Activated CD8-positive, alpha-beta memory T cell treated with anti-CD3 and anti-CD28 coated beads for 24 hours (primary cell): ENCODE measurements at places on chromosomes 16 and 17.

- DNase-seq: no peak
Observed at GRCh38 chr16:89993971-89994370, 25.3 kb downstream of the DBNDD1 start.

- no peak for DNase-seq
Observed at GRCh38 chr17:27413315-27413714, 42.9 kb upstream of the KSR1 start.

DNA sequence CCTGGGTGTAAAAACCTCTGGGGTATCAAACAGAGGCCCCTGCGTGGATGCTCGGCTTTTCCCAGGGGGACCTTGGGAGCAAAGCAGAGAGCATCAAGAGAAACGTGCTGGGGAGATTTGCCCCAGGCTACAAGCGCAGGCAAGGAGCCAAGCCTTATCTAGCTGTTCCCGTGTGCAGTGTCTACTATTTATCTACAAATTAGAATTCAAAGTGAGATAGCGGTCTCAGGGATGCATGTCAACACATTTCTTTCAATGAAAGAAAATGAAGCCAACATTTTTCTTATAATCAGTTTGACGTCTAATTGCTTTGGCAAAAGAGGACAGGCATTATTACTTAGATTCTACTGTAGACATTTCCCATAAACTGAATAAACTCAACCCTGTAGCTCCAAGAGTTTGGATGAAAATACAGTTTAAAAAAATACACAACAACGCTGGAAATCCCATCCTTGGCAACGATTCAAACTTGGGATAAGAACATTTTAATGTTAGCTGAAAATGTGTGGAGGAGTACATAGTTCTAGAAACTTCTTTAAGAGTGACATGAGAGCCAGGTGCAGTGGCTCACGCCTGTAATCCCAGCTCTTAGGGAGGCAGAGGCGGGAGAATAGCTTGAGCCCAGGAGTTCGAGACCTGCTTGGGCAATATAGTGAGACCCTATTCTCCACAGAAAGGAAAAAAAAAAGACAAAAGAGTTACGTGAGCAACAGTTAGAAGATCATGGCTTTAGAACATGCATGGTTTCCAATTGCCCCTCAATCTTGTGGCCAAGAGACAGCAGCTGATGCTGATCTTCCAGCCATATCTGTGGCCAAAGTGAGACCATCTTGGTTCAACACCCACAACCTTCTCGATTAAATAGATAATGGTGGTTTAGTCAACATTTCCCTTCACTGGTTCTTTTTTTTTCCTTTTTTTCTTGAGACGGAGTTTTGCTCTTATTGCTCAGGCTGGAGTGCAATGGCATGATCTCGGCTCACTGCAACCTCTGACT lies 7.2 kb downstream of the SPNS3 start:
- DNase-seq: no peak

GRCh38 chr16:23629516-23629915 lies 11.6 kb downstream of the PALB2 start:
- no peak for DNase-seq

DNA sequence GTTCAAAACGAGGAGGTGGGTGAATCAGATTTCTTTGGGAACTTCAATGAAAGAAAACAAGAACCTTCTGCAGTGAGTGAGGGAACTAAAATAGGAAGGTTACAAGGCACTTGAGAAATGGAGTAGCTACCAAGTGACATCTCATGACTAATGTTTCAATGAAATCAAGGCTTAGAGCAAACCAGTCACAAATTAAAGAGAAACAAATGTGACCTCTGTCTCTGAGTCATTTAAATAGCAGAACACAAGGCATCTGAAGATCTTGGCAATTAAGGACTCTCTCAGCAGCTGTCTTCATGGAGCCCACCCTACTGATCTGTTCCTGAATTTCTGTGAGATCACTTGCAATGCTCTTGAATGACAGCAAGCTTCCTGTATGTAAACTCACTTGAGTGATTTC lies 109.5 kb downstream of the CDH11 start:
- DNase-seq: no peak

DNA sequence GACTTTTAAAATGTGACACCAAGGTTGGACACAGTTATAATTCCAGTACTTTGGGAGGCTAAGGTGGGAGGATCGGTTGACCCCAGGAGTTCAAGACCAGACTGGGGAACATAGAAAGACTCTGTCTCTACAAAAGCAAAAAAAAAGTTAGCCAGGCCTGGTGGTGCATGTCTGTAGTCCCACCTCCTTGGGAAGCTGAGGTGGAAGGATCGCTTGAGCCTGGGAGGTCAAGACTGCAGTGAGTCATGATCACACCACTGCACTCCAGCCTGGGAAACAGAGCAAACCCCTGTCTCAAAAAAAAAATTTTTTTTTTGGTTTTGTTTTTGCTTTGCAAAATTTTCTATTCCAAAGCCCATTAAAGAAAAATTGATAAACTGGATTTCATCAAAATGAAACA lies 281.4 kb downstream of the BCAS3 start:
- DNase-seq: no peak

- peak; percentile 54 for DNase-seq
Observed at GRCh38 chr16:69318911-69319289, 7.8 kb downstream of the VPS4A start.

DNA sequence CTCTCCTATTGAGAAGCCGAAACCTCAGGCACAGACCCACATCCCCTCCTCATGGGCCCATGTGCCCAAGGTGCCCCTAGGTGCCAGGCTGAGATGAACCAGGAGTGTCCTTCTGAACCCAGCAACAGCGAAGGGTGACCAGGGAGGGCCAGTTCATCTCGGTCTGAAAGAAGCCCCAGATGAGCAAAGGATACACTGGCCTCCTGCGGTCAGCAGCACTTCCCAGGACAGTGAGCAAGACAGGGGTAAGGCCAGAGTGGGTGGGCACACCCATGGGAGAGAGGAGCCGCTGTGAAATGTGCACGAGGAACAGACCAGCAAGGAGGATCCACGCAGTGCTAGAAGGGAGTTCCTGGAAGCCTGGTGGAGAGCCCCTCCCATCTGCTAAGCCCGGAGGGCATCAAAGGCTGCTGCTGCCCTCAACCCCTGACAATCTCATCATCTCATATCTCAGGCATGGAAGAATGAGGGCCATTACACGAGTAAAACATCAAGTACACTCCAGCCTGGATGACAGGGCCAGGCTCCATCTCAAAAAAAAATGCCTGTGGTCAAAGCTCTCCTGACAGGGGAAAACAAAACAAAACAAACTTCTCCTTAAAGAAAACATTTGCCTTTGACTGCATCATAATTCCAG lies 3.3 kb upstream of the HBZ start:
- no peak for DNase-seq

- DNase-seq: no peak
Observed at GRCh38 chr17:72143245-72143644, 22.4 kb downstream of the SOX9 start.

DNA sequence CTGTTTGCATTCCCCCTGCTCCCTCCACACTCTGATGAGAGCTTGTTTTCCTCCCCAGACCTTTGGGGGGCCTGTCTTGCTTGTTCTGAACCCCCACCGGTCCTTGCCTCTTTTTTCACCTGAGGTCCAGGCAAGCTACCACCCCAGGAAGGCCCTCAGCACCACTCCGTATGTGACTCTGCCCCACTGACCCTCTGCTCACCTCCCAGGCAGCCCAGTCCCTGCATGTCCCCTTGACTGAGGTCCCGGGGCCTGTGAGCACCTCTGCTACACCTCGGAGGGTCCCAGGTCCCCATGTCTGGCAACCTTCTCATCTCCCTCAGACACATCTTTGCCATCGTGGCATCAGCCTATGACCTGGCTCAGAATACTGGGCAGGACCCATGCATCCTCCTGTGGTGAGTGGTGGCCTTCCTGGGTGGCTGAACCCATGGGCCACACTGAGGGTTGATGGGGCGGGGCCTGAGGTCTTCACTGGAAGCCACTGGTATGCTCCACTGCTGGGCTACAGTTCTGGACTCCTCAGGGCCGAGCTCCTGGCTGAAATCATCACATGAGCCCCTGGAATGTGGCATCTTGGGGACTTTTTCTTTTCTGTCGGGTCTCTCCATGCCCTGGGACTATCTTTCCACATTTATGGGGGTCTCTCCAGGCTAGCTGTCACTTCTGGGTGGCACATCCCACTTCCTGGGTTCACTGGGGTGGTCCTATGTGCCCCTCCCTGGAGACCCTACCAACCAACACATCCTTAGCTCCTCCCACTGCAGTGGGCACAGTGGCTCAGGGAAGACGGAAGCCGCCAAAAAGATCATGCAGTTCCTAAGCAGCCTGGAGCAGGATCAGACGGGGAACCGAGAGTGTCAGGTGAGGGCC lies 3.5 kb downstream of the MYO15B start:
- DNase-seq: no peak

DNA sequence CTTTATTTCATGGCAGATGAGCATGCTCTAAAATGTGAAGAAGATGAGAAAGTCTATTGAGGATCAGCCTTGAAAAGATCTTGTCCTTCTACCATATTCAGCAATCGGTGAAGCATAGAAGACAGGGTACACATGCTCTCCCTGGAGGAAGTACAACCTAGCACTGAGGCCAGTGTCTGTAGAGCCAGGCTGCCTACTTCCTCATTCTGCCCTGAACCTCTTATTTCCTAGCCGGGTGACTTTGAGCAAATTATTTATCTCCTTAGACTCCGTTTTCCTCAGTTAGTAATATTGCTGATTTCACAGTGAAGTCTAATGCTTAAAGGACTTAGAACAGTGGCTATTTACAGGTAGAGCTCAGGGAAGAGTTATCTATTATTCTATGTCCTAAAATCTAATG lies 58.4 kb downstream of the TMEM100 start:
- DNase-seq: no peak

DNA sequence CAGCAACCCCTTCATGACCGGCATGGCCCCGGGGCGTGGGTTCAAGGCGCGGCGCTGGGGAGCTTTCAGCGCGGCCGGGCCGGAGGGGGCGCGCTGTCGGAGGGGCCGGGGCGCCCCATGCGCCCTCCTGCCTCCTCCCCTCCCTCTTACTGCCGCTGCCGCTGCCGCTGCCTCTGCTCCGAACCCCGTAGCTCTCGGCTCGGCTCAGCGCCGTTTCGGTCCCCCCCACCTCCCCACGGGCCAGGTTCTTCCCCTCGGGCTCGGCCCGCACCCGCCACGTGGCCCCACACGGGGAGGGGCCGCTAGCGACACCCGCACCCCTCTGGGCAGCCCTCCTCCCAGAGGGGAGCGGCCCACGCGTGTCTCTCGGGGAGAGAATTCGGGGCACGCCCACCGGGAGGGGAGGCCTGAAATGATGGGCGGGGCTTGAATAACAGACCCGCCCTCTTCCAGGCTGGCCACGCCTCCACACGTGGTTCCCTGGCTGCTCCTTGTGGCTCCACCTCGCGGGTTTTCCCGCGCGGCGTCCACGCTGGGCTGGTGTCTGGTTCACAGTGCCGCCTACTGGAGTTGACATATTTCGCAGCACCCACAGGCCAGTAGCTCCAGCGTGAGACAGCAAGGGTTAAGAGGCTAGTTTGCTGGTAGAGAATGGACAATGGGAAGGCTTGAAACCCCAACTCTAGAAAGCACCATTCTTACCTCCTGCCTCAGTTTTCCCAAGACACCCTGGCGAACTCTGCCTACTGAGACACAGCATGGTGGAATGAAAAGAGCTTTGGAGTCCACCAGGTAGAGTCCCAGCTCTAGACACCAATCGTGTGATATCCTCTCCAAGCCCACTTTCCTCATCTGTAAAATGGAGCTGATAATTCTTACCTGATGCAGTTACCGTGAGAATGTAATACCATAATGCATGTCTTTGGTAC lies at the start of gene KCNH4:
Gene KCNH4 (minus strand): TSS at position 221 of the 929 bp plus-strand sequence. CDS start 197 bp downstream, at position 24.
- DNase-seq: peak; percentile 95

- no peak for DNase-seq
Observed at GRCh38 chr17:79715098-79715942, 15.4 kb upstream of the ENPP7 start.

- DNase-seq: no peak
Observed at GRCh38 chr16:78022347-78023060, at the start of gene CLEC3A. Gene CLEC3A (plus strand): TSS chr16:78022548. CDS start chr16:78022627, 79 bp downstream.

GRCh38 chr16:74480150-74481029 lies 59.1 kb upstream of the CLEC18B start:
- DNase-seq: no peak

DNA sequence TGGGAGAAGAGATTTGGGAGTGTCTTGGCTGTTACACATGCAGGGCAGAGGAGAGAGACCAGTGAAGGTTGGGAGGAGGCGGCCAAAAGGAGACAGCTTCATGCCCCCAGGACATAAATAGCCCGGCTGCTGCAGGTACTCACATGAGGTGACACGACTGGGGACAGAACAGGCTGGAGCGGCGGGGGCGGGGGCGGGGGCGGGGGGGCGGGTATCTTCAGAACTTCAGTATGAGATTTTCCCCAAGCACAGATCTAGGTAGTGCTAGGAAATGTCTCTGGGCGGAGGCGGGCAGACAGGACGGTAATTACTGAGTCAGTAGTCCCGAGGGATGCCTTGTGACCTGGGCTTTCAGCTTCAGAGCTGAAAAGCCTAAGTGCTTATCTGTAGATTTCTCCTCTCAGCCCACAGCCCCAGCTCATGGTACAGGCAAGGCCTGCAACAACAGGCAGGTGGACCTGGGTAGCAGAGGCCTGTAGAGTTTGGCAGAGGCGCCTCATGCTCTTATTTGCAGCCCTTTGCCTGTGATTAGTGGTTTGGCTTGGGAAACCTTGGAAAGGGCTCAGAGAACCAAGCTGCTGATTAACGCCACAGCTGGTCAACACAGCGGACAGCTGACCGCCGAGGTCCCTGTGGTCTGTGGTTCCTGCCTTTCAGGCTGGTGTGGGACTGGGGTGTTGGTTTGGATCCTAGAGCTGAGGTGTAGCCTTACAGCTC lies 24.5 kb downstream of the UNK start:
- no peak for DNase-seq

- DNase-seq: no peak
Observed at GRCh38 chr17:71666047-71666446, 454.8 kb upstream of the SOX9 start.

DNA sequence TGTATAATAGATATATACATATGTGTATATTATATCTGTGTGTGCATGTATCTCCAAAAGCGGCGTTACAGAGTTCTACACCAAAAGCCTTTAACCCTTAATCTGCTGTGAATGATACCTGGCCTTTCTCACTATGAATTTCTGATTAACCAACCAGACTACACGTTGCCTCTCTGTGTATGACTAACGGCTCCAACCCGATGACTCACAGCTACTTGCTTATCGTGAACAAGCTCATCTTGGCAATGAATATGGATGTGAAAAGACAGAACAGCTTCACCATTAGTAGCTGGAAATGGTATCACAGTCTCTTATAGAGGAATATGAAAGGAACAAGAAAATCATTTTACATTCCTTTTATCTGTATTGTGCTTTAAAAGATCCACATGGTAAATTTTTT lies 23.8 kb upstream of the ARHGAP44 start:
- no peak for DNase-seq

GRCh38 chr17:57375040-57375769 lies 118.9 kb downstream of the MSI2 start:
- DNase-seq: no peak

DNA sequence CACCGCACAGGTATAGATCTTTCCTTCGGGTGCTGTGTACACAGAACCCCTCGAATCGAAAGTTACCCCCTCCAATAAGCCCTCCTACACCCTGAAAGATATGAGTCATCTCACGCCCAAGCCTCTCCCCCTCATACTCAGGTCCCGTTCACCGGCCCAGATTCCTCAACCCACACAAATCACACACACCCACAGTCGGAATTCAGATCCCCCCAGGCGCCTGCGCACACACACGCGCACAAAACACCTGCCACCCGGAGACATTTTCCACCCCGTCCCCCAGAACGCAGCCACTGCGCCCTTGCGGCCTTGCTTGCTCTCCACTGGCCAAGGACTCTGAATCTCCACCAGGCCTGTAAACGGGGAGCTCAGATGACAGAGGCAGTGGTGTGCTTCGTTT lies 4.9 kb downstream of the JPH3 start:
- DNase-seq: no peak

GRCh38 chr17:72357764-72358365 lies 237.0 kb downstream of the SOX9 start:
- no peak for DNase-seq
